ENCODE measurements at places on chromosomes 4 and X. TPM values are rescaled to one million over a fixed set of nuclear protein-coding genes. Genes with fewer than 3 reads are reported as not detected.

DNA sequence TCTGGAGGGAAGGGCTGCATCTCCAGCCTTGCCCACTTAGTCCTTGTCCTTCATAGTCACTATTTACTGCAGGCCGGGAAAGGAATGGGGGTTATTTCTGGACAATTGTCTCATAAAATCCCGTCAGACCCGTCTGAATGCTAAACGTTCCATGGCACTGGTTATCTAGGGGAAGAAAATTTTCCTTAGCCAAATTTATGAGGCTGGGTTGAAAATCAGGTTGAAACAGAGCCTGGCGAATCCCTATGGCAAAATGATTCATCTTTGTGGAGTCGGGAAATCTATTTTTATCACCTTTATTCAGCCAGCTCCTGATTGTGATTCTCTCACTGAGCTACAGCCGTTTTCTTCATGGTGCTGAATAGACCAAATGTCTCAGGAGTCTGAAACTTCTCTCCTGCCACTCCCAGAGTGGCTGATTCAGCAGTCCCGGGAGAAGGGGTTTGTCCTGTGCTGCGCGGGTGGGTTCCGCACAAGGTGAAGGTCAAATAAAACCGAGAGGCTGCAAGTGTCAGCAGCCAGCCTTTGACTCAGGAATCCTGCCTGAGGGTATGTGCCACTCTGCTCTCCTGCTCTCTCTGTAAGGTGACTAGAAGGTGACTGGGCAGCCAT is 1.0 kb downstream of the LIMCH1 start:
- no peak for DNase-seq

DNA sequence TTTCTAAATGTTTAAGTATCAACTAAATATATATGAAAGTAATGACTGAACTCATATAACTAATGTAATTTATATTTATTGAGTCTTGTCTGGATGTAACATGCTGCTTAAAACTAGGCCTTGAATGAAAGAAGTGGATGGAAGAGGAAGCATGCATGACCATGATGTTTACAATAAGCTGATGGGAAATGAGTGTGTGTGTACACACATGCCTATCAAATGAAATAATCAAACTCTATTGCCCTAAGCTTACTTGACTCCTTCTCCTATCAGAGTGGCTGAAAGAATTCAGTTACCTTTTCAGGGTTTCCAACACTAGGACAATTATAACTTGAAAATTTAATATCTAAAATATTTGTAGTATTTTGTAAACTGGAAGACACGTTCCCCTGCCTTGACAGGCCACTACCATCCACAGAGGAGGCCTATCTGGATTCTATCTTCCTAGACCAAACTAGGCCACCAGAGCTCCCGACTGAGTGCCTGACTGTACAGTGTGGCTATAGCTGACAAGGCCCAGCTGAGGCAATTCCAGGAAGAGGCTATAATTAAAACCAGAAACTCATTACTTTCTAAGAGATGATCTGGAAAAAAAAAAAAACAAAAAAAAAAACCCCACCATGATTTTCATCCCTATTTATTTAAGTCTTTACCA is 7.6 kb downstream of the ARSJ start:
- peak; percentile 52 for DNase-seq

DNA sequence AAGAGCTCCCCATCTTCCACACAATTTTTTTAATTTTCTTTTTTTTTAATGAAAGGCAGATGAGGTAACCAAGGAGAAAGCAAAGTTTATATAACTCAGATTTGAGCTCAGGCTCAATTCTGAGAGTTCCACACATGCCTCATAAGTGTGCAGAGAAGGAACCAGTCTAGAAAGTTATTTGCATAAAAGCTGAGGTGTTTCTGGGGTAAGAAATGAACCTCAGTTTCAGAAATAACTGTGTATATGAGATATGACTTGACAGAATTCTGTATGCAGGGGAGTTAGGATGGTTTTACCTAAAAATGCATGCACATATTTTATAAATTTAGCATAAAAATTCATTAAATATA is 51.3 kb downstream of the DTHD1 start:
- no peak for DNase-seq

- no peak for DNase-seq
Measured at GRCh38 chr4:182582245-182582644, 334.9 kb downstream of the DCTD start.

DNA sequence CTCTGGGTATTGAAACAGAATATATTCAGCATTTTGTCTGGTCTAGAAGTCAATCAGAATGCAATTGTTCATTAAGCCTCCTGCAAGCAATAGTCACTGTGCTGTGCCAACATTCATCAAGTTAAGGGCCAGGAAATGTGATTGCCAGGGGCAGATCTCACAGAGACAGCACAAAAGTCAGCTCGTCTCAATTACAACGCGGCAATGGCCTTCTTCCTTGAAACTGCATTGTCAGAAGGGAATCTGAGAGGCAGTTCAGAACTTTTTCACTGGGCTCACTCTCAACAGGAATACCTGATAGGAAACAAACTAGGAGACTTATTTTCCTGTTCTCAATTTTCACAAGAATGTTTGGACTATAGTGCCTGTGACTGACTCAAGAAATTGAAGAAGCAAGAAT is 131.1 kb upstream of the NR3C2 start:
- no peak for DNase-seq

- DNase-seq = no peak
Measured at GRCh38 chr4:16268290-16268689, 42.0 kb upstream of the TAPT1 start.

SPANXN4 gene
- total RNA-seq = not detected

TMEM31 gene
- not detected for total RNA-seq

SH2D1A gene
- total RNA-seq = not detected

SPANXN5 gene
- not detected for total RNA-seq

Measured in HFFc6 (cell line).